Stimulated activated CD8-positive, alpha-beta memory T cell treated with anti-CD3 and anti-CD28 coated beads, Interleukin-2, amount 100 ng/mL, for 48 hours (primary cell): ENCODE measurements at places on chromosomes 5 and 9.

GRCh38 chr5:164484948-164485347 is 979.5 kb downstream of the MAT2B start:
- no peak for DNase-seq

DNA sequence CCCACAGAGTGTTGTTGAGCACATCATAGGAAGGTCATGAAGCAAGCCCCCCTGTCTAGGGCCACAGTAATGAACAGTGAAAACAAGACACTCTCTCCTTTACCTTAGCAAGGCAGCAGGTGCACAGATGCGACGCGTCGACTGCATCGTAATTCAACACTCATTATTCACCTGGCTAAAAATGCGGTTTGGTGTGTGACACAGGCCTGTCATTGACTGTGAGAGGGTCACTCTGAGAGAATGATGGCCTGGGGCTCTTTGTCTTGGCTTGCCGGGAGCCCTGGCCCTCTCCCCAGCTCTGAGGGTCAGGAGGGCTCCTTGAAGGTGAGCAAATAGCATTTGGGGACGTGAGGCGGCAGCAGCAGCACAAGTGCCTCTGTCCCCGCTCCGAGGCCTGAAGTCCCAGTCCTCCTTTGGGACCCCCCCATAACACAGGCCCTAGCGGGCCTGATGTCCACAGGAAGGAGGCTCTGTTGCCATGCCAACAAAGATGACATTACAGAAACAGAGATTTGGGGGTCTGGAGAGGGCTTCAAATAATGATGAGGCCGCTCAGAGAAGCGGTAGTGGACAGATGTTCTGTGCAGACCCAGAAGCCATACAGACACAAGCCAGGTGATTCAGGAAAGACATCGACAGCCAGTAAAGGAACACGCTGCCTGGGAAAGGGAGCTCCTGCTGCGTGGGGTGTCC is 46.7 kb downstream of the SHB start:
- no peak for DNase-seq

DNA sequence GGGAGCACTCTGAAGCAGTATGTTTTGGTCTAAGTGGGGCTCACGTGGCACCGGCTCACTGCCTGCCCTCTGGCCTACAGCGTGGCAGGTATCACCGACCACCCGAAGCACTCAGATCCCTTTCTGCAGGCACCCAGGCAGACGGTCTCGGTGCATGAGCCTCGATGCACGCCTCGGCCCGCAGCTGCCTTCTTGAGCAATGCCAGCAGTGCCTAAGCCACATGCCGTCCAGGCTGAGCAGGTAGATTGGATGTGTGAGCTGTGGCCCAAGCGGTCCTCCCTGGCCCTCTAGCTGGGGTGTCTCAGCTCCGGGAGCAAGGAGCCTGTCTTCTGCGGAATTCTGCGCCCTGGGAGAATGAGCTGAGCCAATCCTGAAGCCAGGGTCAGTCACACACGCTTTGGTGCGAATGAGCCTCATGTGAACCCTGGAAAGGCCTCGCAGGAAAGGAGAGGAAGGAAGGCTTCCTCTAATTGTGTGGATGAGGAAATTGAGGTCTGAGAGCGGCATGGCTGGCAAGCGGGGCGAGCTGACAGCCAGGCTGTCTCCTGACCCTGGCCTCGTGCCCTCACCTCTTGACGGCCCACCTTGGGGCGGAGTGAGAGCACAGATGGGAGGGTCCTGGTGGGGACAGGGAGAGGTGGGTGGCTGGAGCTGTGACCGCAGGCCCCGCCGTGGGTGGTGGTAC is 14.4 kb downstream of the RXRA start:
- DNase-seq, result no peak

GRCh38 chr5:139468421-139468931 is 2.3 kb upstream of the SMIM33 start:
- DNase-seq, result no peak

DNA sequence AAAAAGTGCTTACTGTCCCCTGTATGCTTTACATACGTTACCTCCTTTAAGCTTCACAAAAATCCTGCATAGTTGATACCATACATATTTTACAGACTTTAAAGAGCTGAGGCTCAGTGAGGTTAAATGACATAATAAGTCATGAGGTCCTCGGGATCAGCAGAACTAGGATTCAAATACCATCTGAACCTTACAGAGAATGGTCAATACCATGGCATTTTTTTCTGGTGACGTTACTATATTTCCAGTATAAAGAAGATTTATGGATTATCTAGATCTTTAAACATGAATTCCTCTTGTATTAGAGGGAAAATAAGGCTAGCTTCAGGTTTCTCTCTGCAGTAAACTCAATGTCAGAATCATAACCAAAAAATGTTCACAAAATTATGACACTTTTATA is 153.7 kb upstream of the GPR151 start:
- DNase-seq, result no peak

DNA sequence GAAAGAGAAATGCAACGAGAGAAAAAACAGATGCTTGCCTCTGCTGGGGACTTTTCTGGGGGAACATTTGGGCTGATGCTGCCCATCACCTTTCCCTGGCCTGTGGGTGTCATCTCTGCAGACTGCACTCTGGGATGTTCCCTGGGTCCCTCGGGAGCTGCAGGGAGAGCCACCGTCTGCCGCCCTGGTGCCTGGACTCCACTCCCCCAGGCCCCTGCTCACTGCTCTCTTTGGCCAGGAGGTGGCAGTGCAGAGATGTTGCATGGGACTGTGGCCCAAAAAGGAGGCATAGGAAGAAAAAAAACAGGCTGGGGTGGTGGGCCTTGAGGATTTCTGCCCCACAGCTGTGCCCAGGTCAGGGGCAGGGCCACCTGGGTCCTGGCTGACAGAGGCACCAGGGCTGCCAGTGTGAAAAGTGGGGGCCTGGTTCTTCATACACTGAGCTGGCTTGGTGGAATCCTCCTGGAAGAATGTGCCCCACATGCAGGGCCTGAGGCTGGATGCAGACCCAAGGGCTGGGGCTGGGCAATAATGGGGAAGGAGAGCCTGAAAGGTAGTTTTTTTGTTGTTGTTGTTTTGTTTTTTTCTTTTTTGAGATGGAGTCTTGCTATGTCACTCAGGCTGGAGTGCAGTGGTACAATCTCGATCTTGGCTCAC is 353.6 kb downstream of the SLIT3 start:
- DNase-seq, result peak; percentile 24

DNA sequence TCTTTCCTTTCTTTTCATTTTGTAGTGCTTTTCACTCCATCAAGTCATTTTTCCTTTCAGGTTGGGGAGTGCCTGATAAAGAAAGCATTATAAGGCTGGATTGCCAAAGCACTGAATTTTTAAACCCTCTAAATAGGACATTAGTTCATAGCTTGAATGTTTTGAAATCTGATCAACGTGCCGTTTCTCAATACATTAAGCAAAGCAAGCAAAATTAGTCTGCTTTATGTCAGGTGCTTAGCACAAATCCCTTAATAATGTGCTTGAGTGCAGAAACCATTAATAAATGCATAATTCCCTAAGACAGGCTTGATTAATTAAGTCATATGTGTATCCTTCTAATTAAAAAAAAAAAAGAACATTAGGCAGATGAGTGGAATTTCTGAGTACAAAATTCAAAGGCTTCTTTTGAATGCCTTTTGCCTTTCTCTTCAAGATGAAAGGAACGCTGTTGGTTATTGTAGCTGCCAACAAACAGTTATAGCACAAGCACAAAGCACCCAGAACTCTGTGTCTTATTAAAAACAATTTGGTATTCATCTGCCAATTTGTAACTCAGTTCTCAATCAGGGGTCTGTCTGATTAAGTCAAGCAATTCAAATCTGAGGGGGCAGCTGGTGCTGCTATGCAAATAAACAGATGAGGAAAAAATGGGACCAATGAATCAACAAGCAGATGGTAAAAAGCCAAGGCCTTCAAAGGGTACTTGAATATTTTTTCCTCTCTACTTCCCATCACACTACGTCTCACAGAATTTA is 233.7 kb downstream of the TLE1 start:
- no peak for DNase-seq

DNA sequence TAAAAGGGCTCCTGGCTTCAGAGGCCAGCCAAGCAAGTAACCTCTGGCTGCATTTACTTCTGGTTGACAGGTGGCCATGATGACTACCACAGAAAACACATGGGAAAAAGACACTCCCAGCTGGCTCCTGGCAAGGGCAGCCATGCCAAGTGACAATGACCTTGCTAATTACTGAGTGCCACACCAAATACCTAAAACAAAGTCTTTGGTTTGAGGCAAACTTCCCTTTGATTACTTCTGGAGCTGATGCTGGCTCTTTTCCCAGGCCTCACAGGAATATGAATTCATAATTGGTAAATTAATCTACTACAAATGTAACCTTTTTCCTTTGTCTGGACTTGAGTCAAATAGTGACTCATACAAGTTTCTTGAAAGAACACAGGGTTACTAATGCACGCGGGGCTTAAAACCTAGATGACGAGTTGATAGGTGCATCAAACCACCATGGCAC is 61.0 kb downstream of the LPAR1 start:
- DNase-seq, result no peak

DNA sequence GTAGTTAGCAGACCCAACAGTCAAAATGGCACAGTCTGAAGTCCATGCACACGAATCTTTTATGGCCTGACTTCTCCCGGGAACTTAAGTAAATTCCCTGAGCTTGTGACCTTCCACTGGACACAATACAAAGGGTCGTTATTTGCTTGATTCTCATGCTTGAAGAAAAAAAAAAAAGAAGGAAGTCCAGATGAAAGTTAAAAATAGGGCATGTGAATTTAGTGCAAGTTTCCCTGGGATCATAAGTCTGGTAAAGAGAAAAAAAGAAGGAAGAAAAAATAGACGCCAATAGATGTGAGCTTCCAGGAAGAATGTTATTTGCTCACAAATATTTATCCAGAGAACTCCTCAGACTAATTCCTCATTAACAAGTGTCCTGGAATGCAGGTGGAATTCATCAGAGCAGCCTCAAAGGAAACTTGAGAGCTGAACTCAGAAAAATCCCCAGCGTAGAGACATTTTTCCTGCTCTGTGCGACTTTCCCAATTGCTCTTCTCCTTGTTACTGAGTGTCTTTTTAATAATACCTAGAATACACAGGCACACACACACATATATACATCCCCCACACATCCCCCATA is 616.3 kb downstream of the EBF1 start:
- no peak for DNase-seq

DNA sequence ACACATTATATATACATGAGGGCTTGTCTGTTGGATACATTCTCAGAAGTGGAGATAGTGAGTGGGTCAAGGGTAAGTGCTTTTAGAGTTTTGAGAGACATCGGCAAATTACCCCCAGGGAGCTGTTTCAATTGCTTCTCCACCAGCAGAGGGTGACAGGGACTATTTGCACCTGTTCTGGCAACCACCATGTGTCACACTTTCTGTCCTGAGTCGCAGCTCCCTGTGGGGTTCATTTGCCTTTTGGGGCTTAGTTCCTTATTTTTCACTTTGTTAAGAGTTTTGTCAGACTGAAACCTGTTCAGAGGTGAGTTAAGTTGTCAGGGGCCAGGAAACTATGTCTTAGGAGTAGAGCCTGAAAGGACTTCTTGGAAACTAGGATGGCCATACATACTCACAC is 20.1 kb upstream of the SLC36A1 start:
- no peak for DNase-seq

DNA sequence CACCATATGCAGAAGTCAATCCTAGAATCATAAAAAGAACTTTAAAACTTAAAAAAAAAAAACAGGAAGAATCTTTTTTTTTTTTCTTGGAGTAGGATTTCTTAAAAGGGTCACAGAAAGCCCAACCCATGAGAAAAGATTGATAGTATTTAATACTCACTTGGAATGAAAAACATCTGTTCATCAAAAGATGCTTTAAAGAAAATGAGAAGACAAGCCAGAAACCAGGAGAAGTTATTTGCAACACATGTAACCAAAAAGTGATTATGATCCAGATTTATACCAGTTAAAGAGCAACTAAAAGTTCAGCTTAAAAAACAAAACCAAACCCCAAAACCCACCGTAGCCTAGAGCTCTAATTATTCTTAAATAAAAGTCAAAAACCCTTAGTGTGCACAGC is 69.3 kb downstream of the TLE4 start:
- DNase-seq, result no peak

GRCh38 chr9:28915202-28915930 is 1342.1 kb upstream of the C9orf72 start:
- DNase-seq, result no peak

DNA sequence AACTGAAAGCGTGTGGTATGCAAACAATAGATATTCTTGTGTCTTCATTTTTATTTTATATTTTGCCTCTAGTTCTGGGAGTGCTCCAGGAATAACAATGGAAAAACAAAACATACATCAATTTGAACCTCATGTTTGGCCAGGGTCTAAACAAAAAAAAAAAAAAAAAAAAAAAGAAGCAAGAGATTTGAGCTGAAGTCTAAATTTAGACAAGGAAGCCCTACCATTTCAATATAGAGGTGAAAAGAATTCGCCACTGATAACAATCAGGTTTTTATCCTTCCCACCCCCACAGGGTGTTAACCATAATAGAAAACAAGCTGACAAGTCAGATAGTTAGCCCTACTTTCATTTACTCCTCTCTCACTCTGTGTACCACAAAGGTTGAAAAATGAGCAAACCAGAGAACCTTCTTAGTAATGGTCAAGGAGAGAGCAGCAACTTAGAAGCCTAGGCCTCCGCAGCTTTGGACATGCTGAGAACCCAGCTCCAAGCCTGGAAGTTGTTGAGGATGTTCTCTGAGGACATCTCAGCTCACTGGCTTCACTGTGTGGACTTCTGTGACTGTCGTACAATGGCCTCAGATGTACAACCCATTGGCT is 118.2 kb upstream of the HMHB1 start:
- DNase-seq, result no peak

GRCh38 chr5:134003817-134004625 is 754 bp downstream of the VDAC1 start:
- DNase-seq, result peak; percentile 48

DNA sequence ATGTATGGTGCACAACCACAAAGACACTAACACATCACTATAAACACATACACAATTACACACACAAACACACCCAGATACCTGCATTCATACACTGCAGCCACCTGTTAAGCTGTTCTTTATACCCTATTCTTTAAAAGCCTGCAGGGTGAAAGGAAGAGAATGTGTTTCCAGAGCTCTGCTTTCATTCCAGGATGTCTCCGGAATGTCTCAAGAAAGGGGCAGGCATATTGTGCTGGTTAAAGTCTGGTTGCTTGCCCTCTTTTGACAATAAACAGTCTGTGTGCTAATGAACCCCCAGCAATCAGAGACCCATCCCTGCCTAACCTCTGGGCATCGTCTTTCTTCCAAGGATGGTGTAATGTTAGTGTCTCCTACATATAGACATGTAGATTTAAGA is 181.6 kb downstream of the EPB41L4A start:
- DNase-seq, result no peak

DNA sequence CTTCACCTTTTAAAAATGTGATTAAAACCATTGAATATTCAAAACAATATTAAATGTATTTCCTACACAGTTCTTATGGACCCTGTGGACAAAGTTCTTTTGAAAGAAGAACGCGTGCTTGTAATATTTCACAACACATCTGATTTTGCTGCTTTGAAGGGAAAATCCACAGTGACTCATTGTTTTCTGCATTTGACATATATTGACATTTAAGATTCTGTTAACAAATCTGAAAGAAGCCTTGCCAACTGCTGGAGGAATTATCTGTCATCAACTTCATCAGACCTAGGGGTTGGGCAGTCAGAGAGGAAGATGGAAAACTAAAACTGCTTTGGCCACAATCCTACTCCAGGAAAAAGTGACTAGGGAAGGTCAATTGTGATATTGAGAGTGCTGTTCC is 56.9 kb upstream of the RASEF start:
- DNase-seq, result no peak

GRCh38 chr9:80086822-80087345 is 515.1 kb downstream of the TLE4 start:
- no peak for DNase-seq
